ENCODE measurements at places on chromosomes 1 and 21. TPM values are rescaled to one million over a fixed set of nuclear protein-coding genes. Genes with fewer than 3 reads are reported as not detected.
A peak's percentile ranks its signal among the peaks of the same experiment; 100 is the strongest.

GRCh38 chr1:55244476-55245099 is 29.4 kb upstream of the USP24 start:
- no peak overlapping the region for H3K27ac ChIP-seq
- H3K27me3 ChIP-seq = peaks cover 5% of the 10 kb centered on the region
- DNase-seq = no peak
- H3K4me3 ChIP-seq = no peak overlapping the region
- H3K36me3 ChIP-seq = no peaks in the 10 kb centered on the region

DNA sequence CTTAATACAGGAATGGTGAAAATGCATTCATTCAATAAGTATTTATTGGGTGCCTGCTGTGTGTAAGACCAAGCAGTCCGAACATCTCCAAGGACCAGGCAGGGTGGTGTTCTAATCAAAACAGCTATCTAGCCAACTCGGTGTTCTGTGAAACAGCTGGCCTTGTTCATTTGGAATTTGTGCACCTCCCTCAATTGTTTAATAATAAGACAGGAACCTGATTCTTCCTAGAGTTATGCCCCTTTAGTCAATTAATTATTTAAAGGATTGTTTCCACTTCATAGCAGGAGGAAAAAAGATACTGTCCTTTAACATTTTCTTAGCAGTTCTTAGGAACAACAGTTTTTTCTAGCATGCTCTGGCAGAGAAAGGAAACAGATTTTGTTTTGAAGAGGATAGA is 30.4 kb downstream of the S100A10 start:
- no peaks in the 10 kb centered on the region for H3K36me3 ChIP-seq
- H3K4me3 ChIP-seq = no peak overlapping the region
- no peaks in the 10 kb centered on the region for H3K27me3 ChIP-seq
- no peak overlapping the region for H3K27ac ChIP-seq
- peaks cover 44% of the 10 kb centered on the region for H3K4me1 ChIP-seq

DNA sequence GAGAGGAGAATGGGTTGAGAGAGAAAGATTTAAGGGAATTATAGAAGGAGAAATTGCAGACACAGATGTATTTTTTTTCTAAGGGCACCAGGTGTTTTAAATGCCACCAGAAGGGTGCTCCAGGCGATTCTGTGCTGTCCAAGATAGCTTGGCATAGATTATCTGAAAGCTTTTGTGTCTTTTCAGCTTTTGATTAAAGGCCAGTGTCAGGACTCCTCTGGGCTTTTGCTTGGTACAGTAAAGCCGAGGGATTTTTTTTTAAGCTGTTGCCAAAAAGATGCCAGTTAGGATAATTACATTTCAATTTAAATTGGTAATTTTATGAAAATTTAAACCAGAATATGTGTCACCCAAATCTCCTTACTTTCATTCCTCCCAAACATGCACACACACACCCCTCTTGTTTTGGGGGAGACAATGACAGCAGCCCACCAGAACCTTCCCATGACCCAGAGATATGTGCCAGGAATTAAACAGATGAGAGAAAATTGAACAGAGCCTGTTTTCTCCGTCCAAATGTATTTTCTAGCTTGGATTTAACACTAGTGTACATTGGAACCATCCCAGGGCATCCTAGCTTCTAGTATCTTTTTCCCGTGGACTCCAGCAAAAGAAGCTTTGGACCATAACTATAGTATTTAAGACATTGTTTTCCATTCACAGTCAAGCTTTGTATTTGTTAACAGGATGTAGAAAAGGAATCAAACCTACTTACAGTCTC is 670.7 kb upstream of the CXADR start:
- H3K27ac ChIP-seq = no peak overlapping the region
- H3K36me3 ChIP-seq = no peaks in the 10 kb centered on the region
- no peak overlapping the region for H3K4me3 ChIP-seq
- no peak for DNase-seq
- H3K27me3 ChIP-seq = no peaks in the 10 kb centered on the region
- H3K4me1 ChIP-seq = no peaks in the 10 kb centered on the region

DNA sequence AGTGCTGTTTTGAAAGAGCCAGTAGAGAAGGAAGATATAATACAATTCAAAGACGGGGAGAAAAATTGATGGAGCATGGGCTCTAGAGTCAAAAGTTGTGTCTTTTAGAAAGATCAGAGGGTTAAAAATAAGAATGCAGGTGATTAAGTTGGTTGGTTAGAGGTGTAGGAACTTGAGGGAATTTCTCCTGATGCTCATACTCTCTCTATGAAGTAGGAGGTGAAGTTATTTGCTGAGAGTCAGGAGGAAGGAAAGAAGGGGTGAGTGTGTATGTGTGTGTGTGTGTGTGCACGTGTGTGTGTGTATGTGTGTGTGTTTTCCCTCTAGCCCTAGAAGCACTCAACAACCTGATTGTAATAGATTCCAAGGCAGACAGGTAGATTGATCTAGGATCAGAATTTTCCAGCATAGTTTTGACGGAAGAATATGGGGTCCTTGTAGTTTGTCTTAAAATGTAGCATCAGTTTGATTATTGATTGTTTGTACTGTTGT is 88.3 kb upstream of the MACF1 start:
- DNase-seq = no peak
- H3K27me3 ChIP-seq = no peaks in the 10 kb centered on the region
- H3K27ac ChIP-seq = no peak overlapping the region
- H3K4me1 ChIP-seq = peaks cover 9% of the 10 kb centered on the region
- H3K36me3 ChIP-seq = no peaks in the 10 kb centered on the region
- no peak overlapping the region for H3K4me3 ChIP-seq

DNA sequence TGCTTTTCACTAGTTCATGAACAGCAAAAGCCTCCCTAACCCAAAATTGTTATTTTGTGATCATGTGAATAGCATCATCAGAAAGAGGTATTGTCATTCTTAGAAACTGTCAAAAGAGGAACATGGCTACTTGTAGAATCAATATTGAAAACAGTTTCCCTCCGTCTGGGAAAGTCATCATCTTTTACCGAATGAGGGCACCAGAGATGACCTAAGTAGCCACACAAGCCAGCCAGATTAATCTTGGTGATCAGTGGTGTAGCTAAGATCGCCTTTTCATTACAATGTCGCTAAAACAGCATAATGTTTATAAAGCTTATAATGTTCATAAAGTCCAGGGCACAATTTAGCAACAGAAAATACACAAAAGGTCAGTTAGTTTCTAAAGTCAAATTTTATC is 136.1 kb downstream of the SIPA1L2 start:
- no peak overlapping the region for H3K27ac ChIP-seq
- H3K36me3 ChIP-seq = no peaks in the 10 kb centered on the region
- no peak for DNase-seq
- no peak overlapping the region for H3K4me3 ChIP-seq
- H3K27me3 ChIP-seq = no peaks in the 10 kb centered on the region
- no peaks in the 10 kb centered on the region for H3K4me1 ChIP-seq

- DNase-seq = peak; percentile 17
- no peaks in the 10 kb centered on the region for H3K27me3 ChIP-seq
- H3K36me3 ChIP-seq = peaks cover 24% of the 10 kb centered on the region
- H3K27ac ChIP-seq = no peak overlapping the region
- peaks cover 18% of the 10 kb centered on the region for H3K4me1 ChIP-seq
- H3K4me3 ChIP-seq = no peak overlapping the region
Measured at GRCh38 chr1:27418326-27419185, 26.1 kb downstream of the GPR3 start.

- H3K36me3 ChIP-seq = no peaks in the 10 kb centered on the region
- H3K27ac ChIP-seq = no peak overlapping the region
- no peaks in the 10 kb centered on the region for H3K4me1 ChIP-seq
- DNase-seq = no peak
- H3K4me3 ChIP-seq = no peak overlapping the region
Measured at GRCh38 chr1:113608399-113608798, 150.9 kb downstream of the PHTF1 start.

LAMB3 gene
- 331 TPM for total RNA-seq

PPIE gene
- 38.2 TPM for total RNA-seq
